ENCODE measurements at places on chromosomes 7 and 10.

- DNase-seq, result no peak
Measured at GRCh38 chr7:28296571-28297483, 115.5 kb upstream of the CREB5 start.

DNA sequence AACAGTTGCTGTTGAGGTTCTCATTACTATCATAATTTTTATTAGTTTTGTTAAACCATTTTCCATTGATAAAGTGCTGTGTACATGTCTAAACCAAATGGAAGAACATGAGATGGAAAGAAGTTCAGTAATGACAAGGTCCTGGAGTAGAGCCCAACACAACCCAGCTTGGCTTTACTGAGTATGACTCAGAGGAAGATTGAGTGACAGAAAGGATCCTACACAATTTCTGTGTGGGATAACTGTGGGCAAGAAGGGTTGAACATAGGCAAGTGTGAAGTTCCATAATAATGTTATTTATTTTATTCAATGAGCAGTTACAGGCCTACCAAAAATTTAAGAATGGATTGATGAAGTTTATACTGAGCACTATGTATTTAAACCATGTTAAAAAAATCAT lies 15.9 kb downstream of the PRKG1 start:
- DNase-seq, result no peak

GRCh38 chr10:97128516-97129154 lies 57.1 kb downstream of the SLIT1 start:
- peak; percentile 76 for DNase-seq

DNA sequence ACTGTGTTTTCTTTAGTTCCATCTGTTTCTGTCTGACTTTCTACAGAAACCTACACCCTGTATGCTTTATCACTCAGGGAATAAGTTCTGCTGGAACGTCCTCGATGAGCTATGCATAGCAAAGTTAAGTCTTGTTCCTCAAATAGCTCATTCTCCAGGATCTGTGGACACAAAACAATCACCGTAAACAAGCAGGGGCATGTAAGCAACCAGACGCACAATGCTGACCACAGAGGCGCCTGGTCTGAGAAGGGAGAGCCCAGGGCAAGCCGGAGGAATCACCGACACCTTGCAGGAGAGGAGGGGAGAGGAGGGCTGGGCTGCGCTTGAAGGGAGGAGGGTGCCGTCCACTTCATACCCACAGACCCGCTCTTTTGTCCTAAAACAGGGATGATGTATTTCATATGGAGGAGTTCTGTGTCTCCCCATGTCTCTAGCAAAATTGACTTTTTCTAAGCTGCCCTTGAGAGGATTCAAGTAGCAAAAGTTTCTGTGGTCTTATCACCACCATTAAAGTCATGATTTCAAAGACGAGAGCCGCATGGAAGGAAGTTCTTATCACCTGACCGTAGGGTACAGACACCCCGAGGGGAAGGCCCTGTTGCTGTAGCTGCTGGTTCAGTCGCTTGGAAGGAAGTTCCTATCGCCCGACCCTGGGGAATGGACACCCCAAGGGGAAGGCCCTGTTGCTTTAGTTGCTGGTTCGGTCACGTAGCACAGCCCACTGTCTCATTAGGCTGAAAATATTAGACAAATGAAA lies 14.3 kb downstream of the CALML3 start:
- DNase-seq, result no peak

GRCh38 chr7:113015034-113015645 lies 71.5 kb downstream of the GPR85 start:
- no peak for DNase-seq

DNA sequence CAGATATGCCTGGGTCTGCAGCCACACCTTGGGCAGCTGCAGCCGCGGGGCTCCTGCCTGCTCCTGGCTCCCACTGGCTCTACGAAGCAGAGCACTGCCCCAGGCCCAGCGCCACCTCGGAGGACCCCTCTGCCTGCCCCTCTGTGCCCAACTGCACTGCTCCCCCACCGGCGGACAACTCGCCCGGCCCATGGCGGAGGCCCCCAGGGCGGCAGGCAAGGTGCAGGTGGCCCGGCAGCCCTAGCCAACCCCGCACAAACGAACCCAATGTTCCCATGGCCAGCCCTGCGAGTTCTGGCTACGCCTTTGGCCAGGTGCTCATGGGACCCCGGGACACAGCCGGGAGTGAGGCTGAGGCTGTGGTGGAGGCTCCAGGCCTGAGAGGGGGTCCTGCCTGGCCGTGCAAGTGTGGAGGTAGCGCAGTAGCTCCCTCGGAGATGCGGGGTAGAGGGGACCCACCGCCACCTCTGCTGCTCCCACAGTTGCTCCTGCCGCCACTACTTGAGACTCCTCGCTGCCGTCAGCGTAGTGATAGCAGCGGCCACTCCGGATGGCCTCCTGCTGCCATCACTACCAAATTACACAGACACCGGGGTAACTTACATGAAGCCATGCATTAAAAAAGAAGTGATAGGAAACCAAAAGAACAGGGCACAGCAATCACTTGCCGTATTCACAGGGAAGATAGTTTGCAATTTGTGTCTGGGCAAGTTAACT lies 97.3 kb upstream of the SP4 start:
- no peak for DNase-seq

Data from anterior cingulate cortex (tissue), 58 donors.